ENCODE measurements at places on chromosomes 5 and 9.

GRCh38 chr5:58457050-58457449 is 2.8 kb downstream of the PLK2 start:
- H3K4me1 ChIP-seq = peaks cover 15% of the 10 kb centered on the region
- H3K4me3 ChIP-seq = no peak overlapping the region
- H3K27me3 ChIP-seq = no peaks in the 10 kb centered on the region
- peaks cover 8% of the 10 kb centered on the region for H3K36me3 ChIP-seq

DNA sequence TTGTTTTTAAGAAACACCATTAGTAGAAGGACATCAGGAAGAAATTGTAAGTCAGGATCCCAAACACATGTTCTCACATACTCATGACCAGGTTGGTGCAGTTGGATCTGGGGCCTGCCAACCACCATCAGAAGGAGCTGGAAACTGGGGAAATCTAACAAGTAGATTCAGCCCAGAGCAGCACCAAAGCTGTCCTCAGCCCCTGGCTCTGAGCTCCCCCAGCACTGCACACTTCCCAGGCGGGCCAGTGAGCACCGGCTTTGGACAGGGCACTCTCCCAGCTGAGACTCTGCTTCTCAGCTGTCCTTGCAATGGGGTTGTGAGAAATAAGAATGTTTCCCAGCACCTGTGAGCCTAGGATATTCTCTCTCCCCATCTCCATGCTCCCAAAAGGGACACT is 162.5 kb downstream of the PAX5 start:
- peaks cover 81% of the 10 kb centered on the region for H3K36me3 ChIP-seq
- H3K4me3 ChIP-seq = no peak overlapping the region
- peaks cover 64% of the 10 kb centered on the region for H3K4me1 ChIP-seq
- no peak for DNase-seq

DNA sequence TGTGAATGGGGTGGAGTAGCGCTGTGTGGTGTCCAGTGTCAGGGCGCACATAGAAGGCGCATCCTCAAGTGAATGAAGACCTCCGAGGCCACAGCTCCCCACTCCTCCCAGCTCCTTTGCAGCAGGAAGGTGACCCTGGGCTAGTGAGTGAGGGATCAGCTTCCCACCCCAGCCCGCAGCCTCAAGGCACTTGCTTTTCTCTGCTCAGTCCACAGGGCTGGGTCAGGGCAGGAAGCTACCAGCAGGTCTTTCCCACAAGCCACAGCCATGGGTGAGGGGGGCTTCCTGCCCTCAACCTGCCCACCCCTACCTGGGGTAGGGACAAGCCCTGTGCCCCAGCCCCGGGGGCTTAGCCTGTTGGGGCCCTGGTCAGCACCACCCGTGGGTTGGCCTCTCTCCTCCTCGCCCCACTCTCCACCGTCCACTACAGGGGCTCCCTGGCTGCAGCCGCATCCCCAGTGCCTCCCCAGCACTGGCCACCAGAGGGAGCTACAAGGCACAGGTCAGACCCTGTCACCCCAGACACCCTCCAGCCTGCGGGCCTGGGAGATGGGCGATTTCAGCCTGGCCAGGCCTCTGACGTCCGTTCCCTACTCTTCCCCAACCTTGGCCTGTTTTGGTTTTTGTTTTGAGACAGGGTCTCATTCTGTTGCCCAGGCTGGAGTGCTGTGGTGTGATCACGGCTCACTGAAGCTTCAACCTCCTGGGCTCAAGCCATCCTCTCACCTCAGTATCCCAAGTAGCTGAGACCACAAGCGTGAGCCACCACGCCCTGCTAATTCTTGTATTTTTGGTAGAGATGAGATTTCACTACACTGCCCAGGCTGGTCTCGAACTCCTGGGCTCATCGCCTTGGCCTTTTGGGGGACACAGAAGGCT is 1.3 kb upstream of the ABCA2 start:
- H3K27ac ChIP-seq = peak overlapping the region; percentile 86
- peak; percentile 69 for DNase-seq
- peak overlapping the region; percentile 77 for H3K4me3 ChIP-seq
- peaks cover 43% of the 10 kb centered on the region for H3K4me1 ChIP-seq
- H3K27me3 ChIP-seq = no peaks in the 10 kb centered on the region

- no peak overlapping the region for H3K4me3 ChIP-seq
- no peaks in the 10 kb centered on the region for H3K4me1 ChIP-seq
- no peak for DNase-seq
- H3K27ac ChIP-seq = no peak overlapping the region
- H3K27me3 ChIP-seq = peaks cover 19% of the 10 kb centered on the region
- no peaks in the 10 kb centered on the region for H3K36me3 ChIP-seq
Observed at GRCh38 chr9:88966894-88967676, 24.2 kb upstream of the S1PR3 start.

DNA sequence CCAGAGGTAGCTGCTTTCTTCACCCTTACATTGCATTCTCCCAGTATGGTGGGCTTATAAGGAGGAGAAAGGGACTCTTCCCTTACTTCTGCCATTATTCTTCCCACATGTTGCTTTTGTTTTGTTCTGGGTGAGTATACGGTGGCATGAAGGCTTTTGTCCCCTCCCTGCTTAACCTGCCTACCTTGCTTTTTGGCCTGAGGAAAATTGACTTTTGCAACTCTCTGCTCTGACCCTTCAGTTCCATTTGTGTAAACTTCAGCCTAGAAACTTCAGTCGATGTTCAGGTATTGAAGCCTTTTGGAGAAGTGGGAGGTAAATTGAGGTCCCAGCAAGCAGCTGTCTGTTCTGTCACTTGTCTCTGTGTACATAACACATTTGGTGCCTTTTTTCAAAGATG is 110.2 kb downstream of the PCSK1 start:
- no peak overlapping the region for H3K4me3 ChIP-seq
- H3K27me3 ChIP-seq = no peaks in the 10 kb centered on the region
- no peaks in the 10 kb centered on the region for H3K4me1 ChIP-seq
- no peak overlapping the region for H3K27ac ChIP-seq
- DNase-seq = no peak
- no peaks in the 10 kb centered on the region for H3K36me3 ChIP-seq

GRCh38 chr5:148725675-148726074 is 71.3 kb upstream of the HTR4 start:
- no peak for DNase-seq
- H3K27me3 ChIP-seq = no peaks in the 10 kb centered on the region
- H3K4me3 ChIP-seq = no peak overlapping the region
- no peaks in the 10 kb centered on the region for H3K4me1 ChIP-seq

Data from stimulated activated naive B cell treated with anti-CD40 and anti-IgM and Interleukin-4, amounts not matched to agents 10 μg/mL and 1 μg/mL and 100 μg/mL, for 72 hours (primary cell).